ENCODE measurements at places on chromosomes 13 and 19. TPM values are rescaled to one million over a fixed set of nuclear protein-coding genes. Genes with fewer than 3 reads are reported as not detected.

The ZSWIM9 gene
- 2.8 TPM for total RNA-seq

GRCh38 chr13:46168341-46168740, 13.6 kb downstream of the LCP1 start:
- no peak for DNase-seq

DNA sequence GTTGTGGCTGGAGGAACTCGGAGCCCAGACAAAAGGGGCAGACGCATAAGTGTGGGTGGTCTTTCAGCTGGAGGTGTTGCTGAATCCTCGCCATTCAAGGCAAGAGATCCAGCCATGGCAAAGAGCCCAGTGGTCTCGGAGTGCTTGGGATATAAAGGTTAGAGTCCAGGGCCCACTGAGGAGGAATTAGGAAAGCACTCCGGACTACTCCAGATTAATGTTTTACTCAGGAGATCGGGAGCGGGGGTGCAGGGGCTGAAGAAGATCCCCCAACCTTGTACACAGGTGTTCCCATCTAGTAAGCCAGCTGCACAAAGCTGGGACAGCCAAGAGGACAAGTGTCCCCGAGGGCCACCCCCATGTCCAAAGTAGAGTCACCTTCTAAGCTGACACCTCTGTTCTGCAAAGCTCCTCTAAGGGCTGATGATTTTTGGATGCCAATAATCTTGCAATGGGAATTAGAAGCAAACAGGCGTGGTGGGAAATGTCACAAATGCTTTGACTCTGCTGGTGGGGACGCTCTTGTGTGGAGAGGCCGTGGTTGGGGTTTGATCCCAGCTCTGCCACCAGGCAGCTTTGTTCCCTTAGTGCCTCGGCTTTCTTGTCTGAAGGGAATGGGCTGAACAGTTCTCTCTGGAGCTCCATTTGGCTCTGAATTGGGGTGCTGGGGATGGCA, 194.3 kb upstream of the SOX1 start:
- DNase-seq = no peak

DNA sequence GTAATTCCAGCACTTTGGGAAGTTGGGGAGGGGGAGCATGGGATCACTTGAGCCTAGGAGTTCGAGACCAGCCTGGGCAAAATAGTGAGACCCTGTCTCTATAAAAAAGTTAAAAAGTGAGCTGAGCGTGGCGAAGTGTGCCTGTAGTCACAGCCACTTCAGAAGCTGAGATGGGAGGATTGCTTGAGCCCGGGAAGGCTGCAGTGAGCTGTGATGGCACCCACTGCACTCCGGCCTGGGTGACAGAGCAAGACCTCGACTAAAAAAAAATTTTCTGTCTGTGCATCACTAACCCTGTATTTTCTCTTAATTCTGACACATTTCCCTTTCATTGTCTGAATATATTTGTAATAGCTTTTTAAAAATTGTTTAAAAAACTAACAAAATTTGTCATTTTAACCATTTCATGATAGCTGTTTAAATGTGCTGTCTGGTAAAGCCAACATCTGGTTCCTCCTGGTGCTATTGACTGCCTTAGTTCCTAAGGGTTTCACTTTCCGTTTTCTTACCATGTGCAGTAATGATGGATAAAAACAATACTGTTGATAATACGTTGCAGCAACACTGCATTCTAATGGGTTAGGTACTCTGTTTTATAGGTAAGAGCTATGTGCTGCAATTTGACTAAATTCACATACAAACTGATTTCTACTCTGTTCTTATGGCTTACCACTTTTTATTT, 29.7 kb downstream of the LATS2 start:
- DNase-seq = no peak

GRCh38 chr13:111210544-111211469, 95.7 kb downstream of the ARHGEF7 start:
- peak; percentile 22 for DNase-seq

DNA sequence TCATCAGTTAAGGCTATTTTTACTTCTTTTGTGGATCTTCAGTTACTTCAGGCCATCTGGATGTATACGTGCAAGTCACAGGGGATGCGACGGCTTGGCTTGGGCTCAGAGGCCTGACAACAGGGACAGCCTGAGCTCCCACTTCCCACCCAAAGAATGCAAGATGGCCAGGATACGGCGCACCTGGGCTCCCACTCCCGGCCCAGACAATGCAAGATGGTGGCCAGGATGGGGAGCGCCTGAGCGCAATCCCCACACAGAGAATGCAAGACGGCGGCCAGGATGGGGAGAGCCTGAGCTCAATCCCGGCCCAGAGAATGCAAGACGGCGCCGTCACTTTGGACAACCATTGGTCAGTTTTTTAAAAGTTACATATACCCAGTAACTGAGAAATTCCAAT, 25.3 kb upstream of the MIER2 start:
- no peak for DNase-seq

- DNase-seq = no peak
Measured at GRCh38 chr13:73195091-73195490, 136.3 kb downstream of the KLF5 start.

DNA sequence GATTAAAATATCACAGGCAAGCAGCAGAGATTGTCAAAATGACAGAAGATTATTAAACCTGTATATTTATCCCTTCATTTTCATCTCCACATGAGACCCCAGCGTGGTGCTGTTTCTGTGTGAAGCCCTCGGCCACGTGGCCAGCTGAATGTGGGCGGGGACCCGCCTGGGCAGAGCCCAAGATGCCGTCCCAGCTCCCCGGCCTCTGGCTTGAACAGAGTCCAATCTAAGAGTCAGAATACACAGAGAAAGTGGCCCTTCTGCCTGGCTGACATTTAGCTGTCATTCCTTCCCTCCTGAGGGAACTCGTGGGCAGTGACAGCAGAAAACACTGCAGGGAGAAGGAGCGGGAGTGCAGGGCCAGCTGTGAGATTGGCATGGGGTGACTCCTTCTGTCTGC, 34.9 kb upstream of the UQCRFS1 start:
- no peak for DNase-seq

GRCh38 chr13:99124794-99125316, 75.8 kb upstream of the UBAC2 start:
- no peak for DNase-seq

Data from occipital lobe (tissue), 3 donors.